ENCODE measurements at places on chromosomes 6 and 20.
A peak's percentile ranks its signal among the peaks of the same experiment; 100 is the strongest.

DNA sequence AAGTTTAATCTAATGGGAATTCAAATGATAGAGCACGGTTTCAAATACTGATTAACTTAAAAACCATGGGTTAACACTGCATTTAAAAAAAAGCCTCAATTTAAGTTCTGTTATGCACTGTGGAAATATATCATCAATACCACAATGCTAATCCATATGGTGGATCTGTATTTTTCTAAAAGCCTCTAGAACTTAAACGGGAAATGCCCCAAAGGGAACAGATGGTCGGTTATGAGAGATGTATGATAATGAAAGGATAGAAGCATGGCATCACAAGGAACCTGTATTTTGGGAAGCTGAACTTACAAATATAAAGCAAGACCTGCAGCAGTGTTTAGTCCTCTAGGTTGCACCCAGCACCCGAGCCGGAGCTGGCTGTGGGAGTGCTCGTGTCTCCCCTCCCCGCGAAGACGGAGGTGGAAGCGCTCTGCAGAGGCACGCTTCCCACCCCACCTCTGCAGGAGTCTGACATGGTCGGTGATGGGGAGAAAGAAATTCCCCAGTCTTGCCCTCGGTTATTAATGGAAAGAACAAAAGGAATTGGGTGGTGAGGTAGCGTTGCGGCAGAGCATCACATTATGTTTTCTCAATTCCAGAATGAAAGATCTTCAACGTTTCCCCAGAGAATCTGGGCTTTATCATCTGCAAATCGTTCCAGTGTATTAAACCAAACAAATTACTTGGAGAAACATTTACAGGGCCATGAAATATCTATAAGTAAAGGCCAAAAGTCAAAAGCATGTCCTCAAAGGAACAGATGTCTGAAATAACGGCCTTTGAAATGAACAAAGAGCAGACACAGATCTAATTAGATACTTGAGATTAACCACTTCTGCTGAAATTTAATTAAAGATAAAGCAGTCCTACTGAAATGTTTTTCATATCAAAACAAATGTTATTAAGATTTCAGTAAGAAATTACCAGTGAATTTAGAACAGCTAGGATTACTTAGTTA is 103.1 kb upstream of the POPDC3 start:
- DNase-seq, result no peak

- DNase-seq, result no peak
Measured at GRCh38 chr6:40598516-40598915, 11.4 kb upstream of the LRFN2 start.

DNA sequence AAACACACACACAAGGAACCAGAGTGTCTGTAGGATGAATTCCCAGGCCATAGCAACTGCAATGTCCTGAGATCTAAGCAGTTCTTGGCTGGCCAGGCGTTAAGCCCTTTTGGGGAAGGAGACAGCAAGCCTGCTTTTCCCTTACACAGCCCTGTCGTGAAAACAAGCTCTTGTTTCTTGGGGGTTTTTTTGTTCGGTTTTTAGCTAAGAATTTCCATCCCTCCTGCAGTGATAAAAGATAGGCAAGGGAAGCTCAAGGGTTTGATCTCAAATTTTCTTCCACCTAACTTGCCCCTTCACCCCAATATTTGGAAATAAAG is 1.5 kb downstream of the TNFRSF21 start:
- DNase-seq, result no peak

- DNase-seq, result no peak
Measured at GRCh38 chr6:708237-708598, 15.3 kb upstream of the EXOC2 start.

DNA sequence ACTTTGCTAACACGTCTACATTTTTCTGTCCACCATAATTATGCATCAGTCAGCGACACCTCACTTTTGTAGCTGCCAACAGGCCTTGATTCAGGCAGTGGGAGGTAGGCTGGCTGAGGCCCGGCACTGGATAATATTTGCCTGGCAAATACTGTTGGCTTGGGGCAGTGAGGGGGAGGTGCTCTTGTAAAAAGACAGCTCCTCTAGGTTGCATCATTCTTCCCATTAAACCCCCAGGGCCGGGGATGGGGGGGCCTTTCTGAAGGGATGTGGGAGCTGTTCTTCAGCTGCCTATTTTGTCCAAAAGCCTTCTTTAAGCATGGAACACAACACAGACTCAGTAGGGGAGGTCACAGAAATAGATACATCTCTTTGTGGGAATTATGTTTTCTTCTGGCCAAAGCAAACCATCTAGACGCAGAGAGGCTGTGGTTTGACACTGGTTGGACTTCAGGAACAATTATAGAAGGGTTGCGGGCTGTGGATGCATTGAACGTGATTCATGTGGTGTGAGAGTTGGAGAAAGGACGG is 338.3 kb upstream of the NT5E start:
- DNase-seq, result no peak

GRCh38 chr6:25404693-25405169 is 125.6 kb downstream of the CARMIL1 start:
- DNase-seq, result peak; percentile 12

- no peak for DNase-seq
Measured at GRCh38 chr6:1630771-1631217, 21.1 kb downstream of the FOXC1 start.

DNA sequence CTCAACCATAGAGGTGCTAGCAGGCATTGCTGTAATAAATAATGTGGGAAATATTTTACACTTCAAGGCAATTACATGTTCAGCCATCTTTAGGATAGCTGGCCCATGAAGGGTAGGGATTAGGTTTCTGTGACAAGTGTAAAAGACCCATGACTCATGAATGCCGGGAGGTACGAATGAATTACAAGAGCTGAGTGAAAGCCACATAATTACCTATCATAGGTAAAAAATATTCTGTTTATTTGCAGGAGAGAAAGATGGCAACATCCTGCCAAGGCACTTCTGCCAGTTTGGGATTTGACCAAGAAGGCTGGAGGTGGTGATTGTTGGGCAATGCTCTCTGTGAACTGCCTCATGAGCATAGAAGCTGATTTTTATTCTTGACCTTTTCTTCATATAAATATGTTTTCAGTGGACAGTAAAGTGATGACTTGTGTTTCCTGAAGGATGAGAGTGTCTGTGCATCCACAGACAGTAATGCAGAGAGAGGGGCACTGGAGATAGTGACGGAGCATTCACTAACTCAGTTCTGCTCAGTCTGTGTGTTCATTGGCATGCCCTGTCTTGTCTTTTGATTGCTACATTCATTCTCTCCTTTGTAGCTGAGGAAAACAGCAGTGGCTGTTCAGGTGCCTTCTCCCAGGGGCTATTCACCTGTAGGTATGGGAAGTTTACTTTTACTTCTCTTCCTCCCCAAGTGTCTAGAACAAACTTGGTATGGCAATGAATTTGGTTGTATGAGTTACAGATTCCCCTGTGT is 481.1 kb downstream of the TFAP2B start:
- DNase-seq, result no peak

DNA sequence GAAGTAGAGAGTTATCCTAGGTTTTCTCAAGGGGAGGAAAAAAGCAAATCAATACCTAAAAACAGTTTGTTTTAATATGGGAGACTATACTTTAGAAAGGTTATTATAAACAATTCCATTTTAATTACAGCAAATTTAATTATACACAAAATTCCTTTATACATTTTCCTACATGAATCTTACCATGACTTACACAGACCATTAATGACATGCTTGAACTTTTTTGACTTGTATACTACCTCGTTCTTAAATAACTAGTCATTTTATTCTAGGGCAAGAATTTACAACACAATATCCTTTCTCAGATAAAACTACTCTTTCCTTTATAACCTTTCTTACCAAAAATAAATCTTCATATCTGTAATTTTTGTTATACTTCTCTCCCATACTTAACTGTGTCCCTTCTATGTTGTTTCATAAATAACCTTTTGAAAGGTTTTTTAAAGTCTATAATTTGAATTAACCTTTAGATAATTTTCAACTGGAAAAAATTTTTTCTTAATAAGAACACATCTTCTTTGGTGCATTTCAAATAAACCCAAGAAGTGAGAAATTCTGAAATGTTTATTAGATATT is 729.4 kb downstream of the TENT5A start:
- DNase-seq, result no peak

GRCh38 chr6:155628306-155628705 is 172.7 kb upstream of the NOX3 start:
- DNase-seq, result no peak

DNA sequence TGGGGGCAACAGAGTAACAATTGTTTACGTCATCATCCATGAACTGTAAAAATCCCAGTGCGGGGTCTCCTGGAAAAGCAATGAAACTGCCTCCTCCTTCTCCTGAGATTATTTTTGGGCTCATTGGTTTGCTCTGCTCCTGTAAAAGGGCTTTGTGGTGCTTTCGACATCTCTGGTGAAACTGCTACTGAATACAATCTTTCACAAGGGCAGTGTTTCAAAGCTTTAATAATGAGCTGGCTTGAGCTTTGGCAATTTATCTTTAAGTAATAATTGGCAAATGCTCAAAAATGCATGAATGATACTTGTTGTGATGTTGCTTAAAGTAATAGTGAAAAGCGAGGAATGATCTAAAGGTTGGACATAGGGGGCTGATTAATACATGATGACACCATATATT is 43.5 kb upstream of the ENPP1 start:
- no peak for DNase-seq

- no peak for DNase-seq
Measured at GRCh38 chr20:22305381-22305780, 279.0 kb downstream of the FOXA2 start.

- no peak for DNase-seq
Measured at GRCh38 chr20:40967700-40968099, 60.9 kb upstream of the TOP1 start.

DNA sequence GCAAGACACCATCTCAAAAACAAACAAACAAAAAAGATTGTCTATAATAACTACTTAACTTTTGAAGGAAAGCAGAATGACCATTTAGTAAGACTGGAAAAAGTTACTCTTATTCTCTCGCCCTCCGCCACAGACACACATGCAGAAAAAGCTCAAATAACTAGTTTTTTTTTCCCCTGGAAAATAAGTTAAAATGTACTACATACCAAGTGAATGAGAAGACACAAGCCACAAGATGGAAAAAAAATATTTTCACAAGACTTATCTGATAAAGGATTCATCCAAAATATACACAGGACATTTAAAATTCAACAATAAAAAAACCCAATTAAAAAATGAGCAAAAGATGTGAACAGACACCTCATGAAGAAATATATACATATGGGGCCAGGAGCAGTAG is 31.9 kb downstream of the NUDT3 start:
- DNase-seq, result no peak

GRCh38 chr6:39088331-39088730 is 26.7 kb downstream of the SAYSD1 start:
- DNase-seq, result no peak

All from C1 segment of cervical spinal cord (tissue), 14 donors.